Activated T-helper 2 cell treated with anti-CD3 and anti-CD28 coated beads, Interferon-gamma antibody, Interleukin-2, Interleukin-4, amounts not matched to agents 10 μg/mL and 5 μg/mL and 100 μg/mL, durations not matched to agents 14 hours and 24 hours and 36 hours (primary cell): ENCODE measurements at places on chromosomes 4 and X. TPM values are rescaled to one million over a fixed set of nuclear protein-coding genes. Genes with fewer than 3 reads are reported as not detected.
A peak's percentile ranks its signal among the peaks of the same experiment; 100 is the strongest.

MSMO1 gene
- total RNA-seq = 105 and 110 TPM in 2 replicates

USP17L15 gene
- not detected in 2 replicates for total RNA-seq

DNA sequence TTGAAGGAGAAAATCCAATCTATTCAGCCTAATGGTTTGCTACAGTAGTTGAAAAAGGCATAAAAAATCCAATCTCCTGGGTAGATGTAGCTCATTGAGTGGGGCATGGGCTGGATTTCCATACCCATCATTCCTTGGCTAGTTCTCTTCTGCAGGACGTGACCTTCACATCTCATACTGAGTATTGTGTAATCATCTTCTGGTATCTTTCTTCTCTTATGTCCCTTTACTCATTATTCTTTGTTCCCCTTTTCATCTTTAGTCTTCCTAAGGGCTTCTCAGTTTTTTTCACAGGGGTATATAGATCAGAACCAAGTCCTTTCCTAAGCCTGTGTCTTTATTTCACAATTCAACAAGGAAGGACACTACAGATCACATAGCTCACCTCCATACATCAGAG lies 727.6 kb upstream of the MAGEB2 start:
- no peak overlapping the region for H3K27ac ChIP-seq
- no peaks in the 10 kb centered on the region for H3K4me1 ChIP-seq
- H3K4me3 ChIP-seq = no peak overlapping the region
- H3K36me3 ChIP-seq = no peaks in the 10 kb centered on the region

- H3K36me3 ChIP-seq = no peaks in the 10 kb centered on the region
- H3K4me1 ChIP-seq = no peaks in the 10 kb centered on the region
- no peak for DNase-seq
- H3K4me3 ChIP-seq = no peak overlapping the region
- H3K27me3 ChIP-seq = no peaks in the 10 kb centered on the region
- H3K27ac ChIP-seq = no peak overlapping the region
Observed at GRCh38 chr4:149741186-149741831, 74.3 kb downstream of the IQCM start.

GRCh38 chr4:41410049-41410448 lies 127.9 kb upstream of the LIMCH1 start:
- H3K4me1 ChIP-seq = no peaks in the 10 kb centered on the region
- H3K36me3 ChIP-seq = no peaks in the 10 kb centered on the region
- no peak overlapping the region for H3K27ac ChIP-seq
- H3K4me3 ChIP-seq = no peak overlapping the region
- no peak for DNase-seq

- peaks cover 45% of the 10 kb centered on the region for H3K36me3 ChIP-seq
- H3K4me1 ChIP-seq = peaks cover 21% of the 10 kb centered on the region
- no peak for DNase-seq
- H3K27ac ChIP-seq = peak overlapping the region; percentile 54
Observed at GRCh38 chr4:103050736-103051436, 25.7 kb downstream of the SLC9B2 start.

GRCh38 chr4:92031825-92032224 lies 271.9 kb upstream of the GRID2 start:
- no peaks in the 10 kb centered on the region for H3K27me3 ChIP-seq
- no peaks in the 10 kb centered on the region for H3K4me1 ChIP-seq
- H3K27ac ChIP-seq = no peak overlapping the region
- no peaks in the 10 kb centered on the region for H3K36me3 ChIP-seq
- H3K4me3 ChIP-seq = no peak overlapping the region
- DNase-seq = no peak

DNA sequence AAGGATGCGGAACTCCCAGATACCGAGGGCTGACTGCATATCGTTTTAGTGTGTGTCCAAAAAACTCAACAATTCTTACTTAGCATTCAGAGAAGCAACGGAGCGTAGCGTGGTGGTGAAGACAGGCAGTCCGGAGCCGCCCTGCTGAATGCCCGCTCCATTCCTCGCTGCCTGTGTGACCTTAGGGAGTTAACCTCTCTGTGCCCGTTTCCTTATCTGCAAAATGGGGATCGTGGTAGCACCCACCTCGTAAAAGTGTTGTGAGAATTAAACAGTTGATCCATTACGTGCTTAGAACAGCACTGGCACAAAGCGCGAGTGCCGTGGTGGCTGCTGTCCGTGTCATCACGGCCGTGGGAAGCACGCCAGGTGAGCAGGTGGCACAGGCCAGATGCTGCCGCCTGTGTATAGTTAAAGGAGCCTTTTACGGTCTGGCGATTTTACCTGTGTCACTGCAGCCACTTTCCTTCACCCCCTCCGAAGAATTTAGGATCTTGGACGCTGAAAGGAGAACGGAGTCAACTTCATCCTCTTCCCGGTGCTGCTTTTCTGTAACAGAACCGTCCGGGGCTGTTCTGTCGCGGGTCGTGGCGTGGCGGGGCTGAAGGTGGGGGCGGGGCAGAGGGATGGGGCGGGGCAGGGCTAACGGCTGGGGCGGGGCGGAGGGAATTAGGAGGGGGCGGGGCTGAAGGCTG lies 885 bp downstream of the CCDC110 start:
- H3K27me3 ChIP-seq = peaks cover 48% of the 10 kb centered on the region
- H3K27ac ChIP-seq = no peak overlapping the region
- peak; percentile 25 for DNase-seq
- H3K4me1 ChIP-seq = peaks cover 8% of the 10 kb centered on the region
- H3K4me3 ChIP-seq = peak overlapping the region; percentile 71

GRCh38 chr4:46886711-46887110 lies 22.3 kb downstream of the COX7B2 start:
- no peak overlapping the region for H3K27ac ChIP-seq
- H3K4me3 ChIP-seq = no peak overlapping the region
- H3K36me3 ChIP-seq = no peaks in the 10 kb centered on the region

DNA sequence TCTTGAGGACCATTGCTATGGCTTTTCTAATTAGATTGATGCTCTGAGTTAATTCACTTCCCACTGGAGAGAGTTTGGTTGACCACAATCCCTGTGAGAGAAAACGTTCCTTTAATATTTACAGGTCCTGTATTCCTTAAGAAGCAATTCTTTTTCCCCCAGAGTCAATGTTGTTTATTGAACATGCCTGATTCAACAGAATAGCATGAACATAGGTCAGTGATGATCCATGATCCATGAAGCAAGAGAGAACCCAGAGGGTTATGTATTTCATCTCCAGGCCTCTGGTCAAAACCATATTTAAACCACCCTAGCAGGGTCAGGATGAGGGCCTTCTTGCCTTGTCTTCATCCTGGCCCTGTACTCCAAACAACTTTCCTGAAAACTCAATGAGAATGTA lies 39.4 kb upstream of the EFHC2 start:
- DNase-seq = no peak
- no peaks in the 10 kb centered on the region for H3K4me1 ChIP-seq
- no peak overlapping the region for H3K27ac ChIP-seq
- no peak overlapping the region for H3K4me3 ChIP-seq
- no peaks in the 10 kb centered on the region for H3K27me3 ChIP-seq
